ENCODE measurements at places on chromosomes 4 and X.
A peak's percentile ranks its signal among the peaks of the same experiment; 100 is the strongest.

GRCh38 chr4:151153585-151153984 is 54.2 kb downstream of the RPS3A start:
- DNase-seq: no peak

DNA sequence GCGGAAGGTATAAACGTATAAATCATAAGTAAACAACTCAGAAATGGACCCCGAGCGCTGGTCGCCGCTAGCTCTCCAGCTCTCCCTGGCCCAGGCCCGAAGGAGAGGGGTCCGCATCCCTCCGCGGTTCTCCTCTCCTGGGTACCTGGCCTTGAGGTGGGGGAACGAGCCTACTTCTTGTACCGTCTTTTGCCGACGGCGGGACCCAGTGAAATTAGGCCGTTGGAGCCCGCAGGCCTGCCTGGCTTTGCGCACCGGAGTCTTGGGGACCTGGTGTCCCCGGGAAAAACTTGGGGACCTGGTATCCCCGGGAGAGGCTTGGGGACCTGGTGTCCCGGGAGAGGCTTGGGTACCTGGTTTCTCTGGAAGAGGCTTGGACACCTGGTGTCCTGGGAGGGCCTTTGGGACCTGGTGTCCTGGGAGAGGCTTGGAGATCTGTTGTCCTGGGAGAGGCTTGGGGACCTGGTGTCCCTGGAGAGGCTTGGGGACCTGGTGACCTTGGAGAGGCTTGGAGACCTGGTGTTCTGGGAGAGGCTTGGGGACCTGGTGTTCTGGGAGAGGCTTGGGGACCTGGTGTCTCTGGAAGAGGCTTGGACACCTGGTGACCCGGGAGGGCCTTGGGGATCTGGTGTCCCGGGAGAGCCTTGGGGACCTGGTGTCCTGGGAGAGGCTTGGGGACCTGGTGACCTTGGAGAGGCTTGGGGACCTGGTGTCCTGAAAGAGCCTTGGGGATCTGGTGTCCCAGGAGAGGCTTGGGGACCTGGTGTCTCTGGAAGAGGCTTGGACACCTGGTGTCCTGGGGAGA is 12.0 kb downstream of the SHOX start:
- peak; percentile 66 for DNase-seq

GRCh38 chr4:81839347-81840042 is 367.8 kb upstream of the RASGEF1B start:
- no peak for DNase-seq

DNA sequence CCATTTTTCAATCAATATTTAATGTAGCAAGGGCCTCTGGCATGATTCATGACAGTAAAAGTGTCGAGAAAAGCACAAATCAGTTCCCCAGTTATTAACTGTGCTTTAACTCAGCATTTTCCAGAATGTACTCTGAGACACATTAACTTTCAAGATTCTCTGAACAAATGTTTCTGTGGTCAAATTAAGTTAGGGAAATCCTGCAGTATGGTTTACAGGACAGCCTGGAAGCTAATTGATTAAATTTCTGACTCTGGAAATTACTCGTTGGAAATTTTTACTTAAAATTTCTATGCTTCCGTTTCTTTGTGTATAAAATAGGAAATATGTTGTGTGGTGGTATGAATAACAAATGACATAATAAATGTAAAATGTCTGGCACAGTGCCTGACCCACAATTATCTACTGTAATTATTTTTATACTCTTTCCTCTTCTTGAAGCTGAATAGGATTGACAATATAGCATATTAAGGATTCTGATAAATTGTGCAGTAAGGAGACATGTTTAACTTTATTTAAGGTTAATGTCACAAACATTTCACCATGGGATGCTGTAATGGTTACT is 33.7 kb downstream of the STK32B start:
- DNase-seq: no peak

DNA sequence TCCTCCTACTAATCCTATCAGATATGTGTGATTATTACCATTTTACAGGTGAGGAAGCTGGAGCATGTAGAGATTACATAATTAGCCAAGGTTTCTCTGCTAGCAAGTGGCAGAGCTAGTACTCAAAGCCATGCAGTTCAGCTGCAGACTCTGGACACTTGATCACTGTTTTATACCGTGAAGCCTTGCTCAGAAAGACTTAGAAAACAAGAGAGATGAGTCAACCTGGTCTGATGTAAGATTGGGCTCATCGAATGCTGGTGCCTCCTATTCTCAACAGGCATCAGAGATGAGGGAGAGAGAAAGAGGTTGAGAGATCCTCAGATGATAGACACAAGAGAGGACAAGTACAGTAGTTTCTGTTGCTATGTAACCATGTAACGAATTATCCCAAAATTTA is 19.0 kb upstream of the PDE5A start:
- DNase-seq: no peak

- no peak for DNase-seq
These were observed 200.3 kb upstream of the MAB21L2 start for GRCh38 chr4:150381609-150382008.

- no peak for DNase-seq
These were observed 138.7 kb downstream of the PDGFC start for GRCh38 chr4:156832886-156833285.

GRCh38 chr4:60800701-60801100 is 399.4 kb upstream of the ADGRL3 start:
- DNase-seq: no peak

DNA sequence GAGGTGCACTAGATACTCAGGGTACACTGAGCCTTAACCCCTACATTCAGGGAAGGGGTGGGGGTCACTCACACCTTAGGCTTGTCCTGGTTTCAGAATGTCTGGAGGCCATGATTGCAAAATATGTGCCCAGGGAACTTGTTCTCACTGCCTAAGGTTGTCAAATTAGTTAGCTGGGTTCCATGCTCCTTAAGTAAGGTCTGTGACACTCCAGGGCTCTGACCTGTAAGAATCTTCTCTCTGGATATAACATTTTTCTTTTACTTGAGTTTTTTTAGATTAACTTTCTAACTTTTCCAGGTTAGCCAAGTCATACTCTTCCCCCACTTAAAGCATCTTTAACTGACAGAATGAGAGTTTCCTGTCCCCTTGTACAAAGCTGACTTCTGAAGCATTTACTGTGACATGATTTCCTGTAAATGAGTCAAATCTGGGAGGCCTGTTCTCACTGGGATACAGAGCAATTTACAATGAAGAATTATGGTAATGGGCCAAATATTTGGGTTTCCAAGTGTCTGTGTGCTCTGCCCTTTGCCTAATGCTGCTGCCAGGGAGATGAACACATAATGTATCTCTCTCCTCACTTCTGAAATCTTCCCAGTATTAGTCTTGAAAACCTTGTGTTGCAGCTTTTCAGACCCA is 101.7 kb downstream of the GATB start:
- DNase-seq: no peak

GRCh38 chr4:3196670-3197359 is 52.1 kb upstream of the MSANTD1 start:
- peak; percentile 45 for DNase-seq
